ENCODE measurements at places on chromosomes 7 and 10.

GRCh38 chr10:19815036-19815730 lies 1.0 kb upstream of the PLXDC2 start:
- DNase-seq = no peak

- no peak for DNase-seq
Observed at GRCh38 chr10:13993169-13993568, 337.6 kb downstream of the FRMD4A start.

- no peak for DNase-seq
Observed at GRCh38 chr7:43511029-43511428, 71.9 kb upstream of the STK17A start.

DNA sequence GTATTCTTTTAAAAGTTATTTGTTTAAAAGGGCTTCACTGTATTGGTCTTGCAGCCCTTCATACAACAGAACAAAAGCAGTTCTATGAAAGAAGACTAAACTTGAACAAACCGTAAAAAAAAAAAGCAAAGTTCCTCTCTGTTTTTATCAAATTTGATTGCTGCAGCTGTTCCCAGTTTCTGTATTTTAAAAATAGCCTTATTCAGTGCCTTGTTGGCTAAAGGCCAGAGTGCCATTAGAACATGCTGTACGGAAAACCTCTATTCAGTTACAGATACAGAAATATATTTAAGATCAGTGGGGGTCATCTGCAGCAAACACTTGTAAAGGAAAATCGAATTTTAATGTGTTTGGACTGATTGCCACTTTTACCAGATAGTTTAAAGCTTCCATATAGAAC lies 207.8 kb upstream of the ETV1 start:
- DNase-seq = no peak

DNA sequence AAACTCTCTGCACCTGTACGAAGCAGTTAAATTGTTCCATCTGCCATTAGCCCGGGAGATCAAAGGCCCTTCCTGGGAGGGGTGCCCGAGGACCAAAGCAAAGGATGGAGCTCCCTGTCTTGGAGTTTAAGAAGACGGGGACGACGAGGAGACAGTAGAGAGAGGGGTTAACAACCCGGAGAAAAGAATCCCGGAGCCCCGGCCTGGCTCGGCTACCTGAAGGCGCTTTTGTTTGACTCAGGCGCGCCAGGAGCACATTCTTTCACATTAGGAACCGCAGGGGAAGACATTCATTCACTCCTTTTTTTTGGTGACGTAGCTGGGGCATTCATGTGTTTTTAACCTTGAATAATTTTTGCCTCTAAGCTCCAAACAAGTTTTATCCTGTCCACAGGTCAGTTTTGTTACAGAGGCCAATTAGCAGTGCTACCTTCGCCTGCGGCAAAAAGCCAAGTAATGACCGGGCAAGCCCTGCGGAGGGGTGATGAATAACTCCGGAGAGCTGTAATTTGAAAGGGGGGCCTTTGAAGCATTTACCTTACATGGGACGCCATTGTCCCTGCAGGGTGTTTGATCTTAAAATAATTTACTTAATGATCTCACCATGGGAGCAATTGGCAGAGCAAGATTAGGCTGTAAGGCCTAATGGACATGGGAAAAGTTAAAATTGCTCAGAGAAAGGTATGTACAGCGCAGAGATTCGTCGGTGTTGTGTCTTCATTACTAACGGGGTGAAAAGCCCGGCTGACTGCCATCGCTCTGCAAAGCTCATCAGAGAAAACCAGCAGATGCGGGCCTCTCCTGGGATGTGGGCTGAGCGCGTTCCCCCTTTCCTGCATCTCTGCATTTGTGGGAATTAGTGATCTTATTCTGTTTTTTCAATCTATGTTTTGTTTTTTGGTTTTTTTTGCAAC lies 258.0 kb upstream of the SP4 start:
- no peak for DNase-seq

DNA sequence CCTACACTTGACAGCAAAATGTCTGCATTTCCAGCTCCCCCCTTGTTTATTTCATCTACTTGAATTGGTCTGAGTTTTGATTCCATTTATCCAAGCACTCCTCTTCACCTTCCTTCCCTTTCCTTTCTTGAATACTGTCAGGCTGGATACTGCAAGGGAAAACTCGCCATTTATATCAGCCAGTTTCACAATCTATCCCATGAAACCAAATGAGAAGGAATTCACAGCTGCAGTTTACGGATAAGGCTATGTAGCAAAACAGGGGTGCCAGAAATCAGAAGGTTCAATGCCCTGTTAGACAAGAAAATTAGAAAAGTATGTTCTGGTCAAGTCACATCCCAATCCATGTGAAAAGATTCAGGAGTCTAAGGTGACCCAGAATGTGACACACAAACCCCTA lies 28.1 kb downstream of the CCDC6 start:
- DNase-seq = no peak

DNA sequence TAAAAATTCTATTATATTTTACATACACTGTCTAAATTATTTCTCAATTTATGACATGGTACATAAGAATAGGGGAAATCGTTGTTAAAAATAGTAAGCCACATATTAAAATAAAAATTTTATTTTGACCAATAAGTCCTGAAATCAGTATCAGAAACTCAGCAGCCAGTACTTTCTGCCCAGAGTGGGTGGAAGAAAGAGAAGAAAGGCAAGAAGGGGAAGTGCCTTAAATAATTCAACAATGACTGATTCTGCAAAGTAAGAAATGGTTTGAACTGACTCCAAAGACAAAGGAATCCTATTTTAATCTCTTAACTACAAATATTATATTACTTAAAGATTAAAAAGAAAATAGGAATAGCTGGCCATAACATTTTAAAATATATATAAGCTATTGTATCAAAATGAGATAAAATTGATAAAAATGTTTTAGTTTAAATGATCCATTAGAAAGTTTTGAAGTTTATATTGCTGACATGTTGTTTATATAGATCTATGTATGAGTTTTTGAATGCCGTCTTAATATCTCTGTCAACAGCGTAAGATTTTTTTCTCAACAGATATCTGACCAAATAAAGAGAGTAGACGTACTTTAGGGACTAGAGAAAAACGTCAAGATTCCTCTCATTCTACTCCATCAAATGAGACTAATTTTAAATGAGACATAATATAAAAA lies 30.2 kb upstream of the NRCAM start:
- DNase-seq = no peak

DNA sequence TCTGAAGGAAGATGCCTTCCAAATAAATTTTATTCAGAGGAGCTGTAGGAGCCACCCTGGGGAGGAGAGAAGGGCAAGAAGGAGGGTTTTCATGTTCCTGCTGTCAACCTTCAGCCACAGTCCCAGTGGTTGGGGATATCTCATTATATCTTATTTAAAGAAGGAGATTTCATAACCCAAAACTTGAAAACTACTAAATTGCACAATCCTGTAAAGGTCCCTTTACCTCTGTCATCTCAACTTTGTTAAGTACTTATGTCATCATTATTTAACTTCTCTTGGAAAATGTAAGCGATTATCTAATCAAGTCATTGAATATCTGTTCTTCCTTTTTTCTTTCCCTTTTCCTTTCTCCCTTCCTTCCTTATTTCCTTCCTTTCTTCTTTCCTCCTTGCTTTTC lies 794.5 kb upstream of the IGFBP3 start:
- DNase-seq = no peak

All from stimulated activated CD8-positive, alpha-beta memory T cell treated with anti-CD3 and anti-CD28 coated beads, Interleukin-12 subunit alpha, Interleukin-12 subunit beta, amount 100 ng/mL, for 4 hours (primary cell).